ENCODE measurements at places on chromosomes 5 and 9.
A peak's percentile ranks its signal among the peaks of the same experiment; 100 is the strongest.

DNA sequence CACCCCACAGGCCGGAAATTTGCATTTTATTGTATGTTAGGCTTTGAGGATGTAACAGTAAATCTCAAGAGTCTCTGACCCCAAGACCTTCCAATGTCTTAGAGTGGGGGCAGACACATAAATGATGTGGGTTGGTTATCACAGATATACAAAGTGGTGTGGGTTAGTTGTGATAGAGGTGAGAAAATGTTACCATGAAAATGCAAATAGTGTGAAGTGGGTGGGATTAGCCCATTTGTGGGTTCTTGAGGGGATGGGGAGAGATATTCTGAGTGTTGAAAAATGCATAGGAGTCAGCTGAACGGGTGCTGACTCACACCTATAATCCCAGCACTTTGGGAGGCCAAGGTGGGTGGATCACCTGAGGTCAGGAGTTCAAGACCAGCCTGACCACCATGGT lies 7.9 kb upstream of the RNF145 start:
- DNase-seq = no peak

GRCh38 chr9:137812356-137813023 lies 65.1 kb upstream of the CACNA1B start:
- no peak for DNase-seq

DNA sequence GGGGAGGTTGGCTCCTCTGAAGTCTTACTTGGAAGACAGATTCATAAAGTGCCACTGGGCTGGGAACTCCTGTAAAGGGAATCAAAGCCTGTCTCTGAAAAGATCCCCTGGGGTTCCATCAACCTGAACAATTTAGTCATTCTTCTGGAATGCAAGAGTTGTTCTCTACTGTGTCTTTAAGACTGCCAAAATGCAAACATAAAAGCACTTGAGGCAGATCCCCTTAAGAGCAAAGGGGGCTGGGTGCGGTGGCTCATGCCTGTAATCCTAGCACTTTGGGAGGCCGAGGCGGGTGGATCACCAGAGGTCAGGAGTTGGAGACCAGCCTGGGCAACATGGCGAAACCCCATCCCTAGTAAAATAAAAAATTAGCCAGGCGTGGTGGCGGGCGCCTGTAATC lies 16.7 kb downstream of the CDKN2AIPNL start:
- no peak for DNase-seq

DNA sequence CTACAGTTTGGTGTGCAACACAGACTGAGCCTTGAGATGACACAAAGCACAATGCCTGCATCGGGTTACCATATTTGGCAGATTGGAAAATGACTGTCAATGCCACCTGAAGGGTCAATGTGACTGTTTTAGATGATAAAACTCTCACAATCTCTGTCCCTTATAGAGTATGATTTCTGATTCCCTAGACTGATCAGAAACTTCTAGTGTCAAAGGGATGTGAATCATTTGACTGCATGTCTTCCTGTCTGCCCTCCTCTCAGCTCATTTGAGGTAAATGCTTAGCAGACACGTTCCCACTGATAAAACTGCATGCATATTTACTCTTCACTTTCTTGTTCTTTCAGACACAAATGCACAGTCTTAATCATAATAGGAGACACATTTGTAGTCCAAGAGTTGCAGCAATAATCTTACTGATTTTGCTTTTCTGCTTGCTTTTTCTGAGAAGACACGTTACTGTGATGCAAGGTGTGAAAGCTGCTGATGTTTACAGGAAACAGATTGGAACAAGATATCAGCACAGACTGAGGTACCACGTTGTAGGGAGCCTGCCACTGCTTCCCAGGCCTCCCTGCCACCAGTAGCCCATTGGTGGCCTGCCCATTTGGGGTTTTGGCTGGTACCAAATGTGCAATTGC lies 77.8 kb downstream of the GCNT4 start:
- no peak for DNase-seq

DNA sequence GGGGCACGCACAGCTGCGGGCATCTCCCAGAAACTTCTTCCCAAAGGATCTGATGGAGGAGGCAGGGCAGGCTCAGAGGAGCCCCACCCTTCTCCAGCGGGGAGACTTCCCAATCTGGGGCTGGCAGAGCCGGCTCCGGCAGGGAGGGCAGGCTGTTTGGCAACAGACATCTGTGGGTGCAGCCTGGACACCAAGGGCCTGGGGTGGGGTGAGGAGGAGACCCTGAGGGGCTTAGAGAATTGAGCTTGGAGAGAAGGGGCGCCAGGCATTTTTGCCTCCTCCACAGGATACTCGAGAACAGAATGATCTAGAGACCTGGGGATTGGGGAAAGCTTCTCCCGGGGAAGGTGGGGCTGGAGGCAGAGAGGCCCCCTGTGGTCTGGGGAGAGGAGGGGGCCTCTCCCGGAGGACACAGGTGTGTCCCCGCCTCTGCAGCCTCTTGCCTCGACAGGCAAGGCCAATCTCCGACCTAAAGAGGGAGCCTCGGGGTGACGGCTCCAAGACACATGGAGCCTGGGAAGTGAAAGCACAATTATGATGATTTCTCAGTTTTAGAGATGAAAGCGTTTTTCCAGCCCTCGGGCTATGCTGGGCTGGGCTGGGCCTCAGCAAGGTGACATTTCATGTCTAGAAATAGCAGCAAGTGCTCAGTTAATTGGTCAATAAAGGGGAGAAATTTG lies 8.4 kb downstream of the LHX3 start:
- DNase-seq = no peak

- DNase-seq = peak; percentile 16
Measured at GRCh38 chr9:71001780-71002386, 119.5 kb downstream of the TRPM3 start.

DNA sequence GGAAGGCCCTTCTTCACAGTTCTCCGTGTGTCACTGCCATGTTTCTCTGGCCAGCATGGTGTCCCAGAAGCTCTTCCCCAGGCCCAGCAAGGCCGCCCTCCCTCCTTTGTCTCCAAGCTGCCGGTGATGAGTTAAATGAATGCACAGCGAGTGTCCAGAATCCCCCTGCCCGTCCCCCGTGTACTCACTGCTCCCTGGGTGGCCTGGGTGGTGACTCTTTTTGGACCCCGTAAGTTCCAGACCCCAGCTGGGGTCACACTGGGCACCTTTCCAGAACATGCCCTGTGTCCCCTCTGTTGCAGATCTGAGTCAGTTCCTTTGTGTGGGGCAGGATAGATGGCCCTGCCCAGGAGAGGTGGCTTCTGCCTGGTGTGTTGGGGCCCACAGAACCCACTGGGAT lies 95.0 kb downstream of the MRPL36 start:
- DNase-seq = no peak

GRCh38 chr5:153135411-153135810 lies 355.1 kb upstream of the GRIA1 start:
- DNase-seq = peak; percentile 18

DNA sequence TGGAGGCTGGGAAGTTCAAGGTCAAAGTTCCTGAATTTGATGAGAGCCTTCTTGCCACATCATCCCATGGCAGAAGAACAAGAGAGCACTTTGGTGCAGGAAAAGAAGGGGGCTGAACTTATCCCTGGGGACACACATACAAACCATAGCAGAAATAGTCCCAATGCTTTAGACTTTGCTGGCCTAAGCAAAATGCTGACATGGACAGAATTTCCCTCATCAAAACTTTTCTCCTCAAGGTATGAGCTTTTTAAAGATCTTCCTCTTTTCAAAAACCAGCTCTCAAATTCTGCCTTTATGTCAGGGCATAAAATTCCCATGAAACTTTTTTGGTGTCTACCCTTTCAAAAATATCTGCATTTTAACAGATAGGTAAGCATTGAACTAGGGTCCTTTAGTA lies 341.8 kb upstream of the SMARCA2 start:
- DNase-seq = no peak

- DNase-seq = no peak
Measured at GRCh38 chr5:4949108-4949507, 191.0 kb upstream of the ADAMTS16 start.

- no peak for DNase-seq
Measured at GRCh38 chr5:167684251-167684650, 607.2 kb upstream of the WWC1 start.

- no peak for DNase-seq
Measured at GRCh38 chr5:84364043-84364442, 20.6 kb downstream of the EDIL3 start.

GRCh38 chr5:145324101-145324500 lies 511.0 kb downstream of the PRELID2 start:
- DNase-seq = peak; percentile 12

- peak; percentile 85 for DNase-seq
Measured at GRCh38 chr5:67268231-67269021, 71.8 kb upstream of the CD180 start.

DNA sequence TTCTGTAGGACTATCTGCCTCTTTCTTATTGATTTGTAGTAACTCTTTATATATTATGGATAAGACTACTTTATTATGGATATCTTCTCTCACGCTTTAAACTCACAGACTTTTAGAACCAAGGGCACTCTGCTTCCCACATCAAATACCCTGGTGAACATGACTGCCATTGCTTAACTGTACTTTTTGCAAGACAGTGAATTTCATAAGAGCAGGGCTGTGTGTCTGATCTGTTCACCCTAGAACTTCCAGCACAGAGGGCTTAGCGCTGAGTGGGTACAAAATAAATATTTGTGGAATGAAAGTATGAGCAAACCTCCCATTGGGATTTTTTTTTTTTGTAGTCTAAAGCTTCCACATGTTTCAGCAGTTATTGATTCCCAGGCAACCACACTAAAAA lies 84.8 kb downstream of the CFAP77 start:
- DNase-seq = no peak

DNA sequence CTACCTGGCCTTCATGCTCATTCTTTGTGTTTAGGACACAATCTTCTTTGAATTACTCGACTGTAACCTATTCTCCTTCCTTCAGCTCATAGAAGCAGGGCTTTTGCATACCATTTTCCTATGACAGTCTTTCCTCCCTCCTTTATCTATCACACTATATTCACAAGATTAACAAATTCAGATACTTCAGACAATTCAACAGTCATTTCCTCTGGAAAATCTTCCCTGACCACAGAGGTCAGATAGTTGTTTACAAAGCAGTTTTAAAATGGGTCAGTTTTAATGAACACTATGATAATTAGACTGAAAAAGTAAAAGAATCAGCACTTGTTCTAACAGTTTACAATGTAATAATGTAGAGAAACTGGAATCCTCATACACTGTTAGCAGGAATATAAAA lies 4.3 kb downstream of the CAAP1 start:
- DNase-seq = no peak

DNA sequence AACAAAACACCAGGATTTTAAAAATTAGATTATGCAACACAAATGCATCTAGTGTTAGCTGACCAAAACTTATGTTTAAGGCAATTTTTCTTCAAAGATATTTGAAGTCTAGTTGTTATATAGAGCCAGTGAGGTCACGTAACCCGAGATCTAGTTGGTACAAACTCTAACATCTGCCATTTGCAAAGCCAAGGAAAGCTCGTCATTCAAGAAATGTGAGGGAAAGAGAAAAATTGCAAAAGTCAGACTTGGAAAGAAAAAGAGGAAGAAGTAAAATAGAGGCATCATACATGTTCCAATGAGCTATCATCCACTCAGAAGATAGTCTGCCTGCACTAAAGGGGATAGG lies 293.4 kb upstream of the PUM3 start:
- no peak for DNase-seq

GRCh38 chr9:136312436-136312835 lies 8.5 kb upstream of the CCDC187 start:
- DNase-seq = peak; percentile 91

DNA sequence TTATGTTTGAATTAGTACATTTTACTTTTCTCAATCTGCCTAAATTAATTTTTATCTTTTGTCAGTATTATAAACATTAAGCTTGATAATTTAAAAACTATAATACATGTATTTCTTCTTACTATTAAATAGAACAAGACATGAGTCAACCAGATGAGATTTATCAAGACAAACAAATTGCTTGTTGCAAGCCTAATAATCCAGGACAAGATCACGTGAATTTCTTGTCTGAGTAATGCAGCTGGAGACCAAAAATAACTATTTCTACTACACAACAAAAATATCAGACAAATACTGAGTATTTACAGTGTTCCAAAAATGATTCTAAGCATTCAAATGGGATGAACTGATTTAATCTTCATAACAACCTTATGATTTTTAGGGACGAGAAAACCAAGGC lies 339.1 kb upstream of the PRR16 start:
- no peak for DNase-seq

GRCh38 chr9:92278110-92278509 lies 15.4 kb downstream of the IARS1 start:
- peak; percentile 62 for DNase-seq

DNA sequence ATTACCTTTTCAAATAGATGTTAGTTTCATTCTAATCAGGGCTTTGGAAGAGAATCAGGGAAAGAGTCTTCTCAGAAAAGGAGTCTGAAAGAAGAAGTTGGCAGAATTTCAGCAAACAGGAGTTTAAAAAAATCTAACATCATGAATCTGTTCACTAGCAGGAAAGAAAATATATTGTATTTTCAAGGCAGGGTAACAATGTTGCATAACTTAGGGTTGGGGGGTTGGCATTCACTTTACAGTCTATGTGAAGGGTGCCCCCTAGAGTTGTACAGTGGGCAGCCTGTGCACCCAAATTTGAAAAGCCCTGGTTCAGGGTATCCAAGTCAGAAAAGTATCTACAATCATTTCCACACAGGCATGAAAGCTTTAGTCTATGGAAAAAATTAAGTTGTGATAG lies 348.4 kb upstream of the SLC30A5 start:
- peak; percentile 13 for DNase-seq

DNA sequence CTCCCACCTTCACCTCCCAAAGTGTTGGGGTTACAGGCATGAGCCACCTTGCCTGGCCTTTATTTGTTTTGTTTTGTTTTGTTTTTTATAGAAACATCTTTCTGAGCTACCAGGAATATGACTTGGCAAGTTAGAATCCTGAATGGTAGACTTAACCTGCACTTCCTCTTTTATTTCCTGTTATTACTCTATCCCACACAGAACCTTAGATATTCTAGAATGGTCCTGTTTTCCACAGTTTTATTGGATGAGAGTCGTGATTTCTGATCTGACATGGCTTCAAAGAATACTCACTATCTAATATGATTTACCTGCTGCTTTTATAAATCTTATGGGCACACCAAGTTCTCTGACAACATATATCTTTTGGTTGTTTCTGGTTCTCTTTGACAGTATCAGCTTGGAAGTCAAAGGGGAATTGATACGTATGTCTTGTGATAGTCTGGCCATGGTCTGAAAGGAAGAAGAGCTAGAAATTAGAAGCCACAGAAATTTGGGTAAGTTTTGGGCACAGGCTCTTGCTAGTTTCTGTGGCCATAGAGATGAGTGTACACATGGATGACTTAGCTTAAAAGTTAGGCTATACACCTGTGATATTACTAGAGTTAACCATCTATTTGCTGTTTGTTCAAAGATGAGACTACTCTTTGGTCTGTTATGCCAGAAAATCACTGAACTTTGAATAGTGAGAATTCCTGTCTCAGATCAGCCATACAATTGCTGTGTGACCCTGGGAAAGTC lies 4.7 kb upstream of the PANK3 start:
- DNase-seq = no peak

DNA sequence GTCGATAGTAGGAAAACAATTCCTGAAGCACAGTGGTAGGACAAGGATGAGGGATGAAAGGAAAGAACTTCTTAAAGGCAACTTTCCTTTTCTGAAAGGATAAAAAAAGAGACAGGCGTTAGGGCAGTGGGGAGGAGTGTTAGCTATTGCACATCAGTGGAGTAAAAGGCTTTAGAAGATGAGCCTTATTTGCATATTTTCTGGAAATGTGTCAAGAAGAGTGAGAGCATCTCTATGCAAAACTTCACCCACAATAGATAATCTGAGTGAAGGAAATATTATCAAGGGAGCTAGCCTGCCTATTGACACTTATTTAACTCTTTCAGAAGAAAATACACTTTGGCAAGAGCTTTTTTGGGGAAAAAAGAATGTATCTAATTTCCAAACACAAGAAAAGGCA lies 151.6 kb downstream of the MACIR start:
- no peak for DNase-seq

GRCh38 chr5:173729079-173729765 lies 112.8 kb upstream of the BOD1 start:
- no peak for DNase-seq
